Colonic mucosa (tissue), 4 donors: ENCODE measurements at places on chromosomes 4 and X. TPM values are rescaled to one million over a fixed set of nuclear protein-coding genes. Genes with fewer than 3 reads are reported as not detected.

ZCCHC18 gene
- total RNA-seq: not detected

DNA sequence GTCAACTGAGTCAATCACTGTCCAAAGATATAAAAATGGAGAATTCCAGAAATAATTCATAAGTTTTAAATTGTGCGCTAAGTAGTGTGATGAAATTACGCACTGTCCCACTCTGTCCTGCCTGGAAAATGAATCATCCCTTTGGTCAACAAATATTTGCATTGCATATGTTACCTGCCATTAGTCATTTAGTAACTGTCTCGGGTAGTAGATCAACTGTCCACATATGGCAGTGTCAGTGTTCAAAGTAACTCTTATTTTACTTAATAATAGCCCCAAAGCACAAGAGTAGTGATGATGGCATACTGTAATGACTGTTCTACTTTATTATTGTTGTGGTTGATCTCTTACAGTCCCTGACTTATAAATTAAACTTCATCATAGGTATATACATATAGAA is 3.4 kb downstream of the YTHDC1 start:
- H3K27me3 ChIP-seq: no peaks in the 10 kb centered on the region
- peaks cover 15% of the 10 kb centered on the region for H3K4me1 ChIP-seq
- no peak for DNase-seq
- H3K36me3 ChIP-seq: no peaks in the 10 kb centered on the region
- no peak overlapping the region for H3K27ac ChIP-seq

ARHGAP24 gene
- 4.2 TPM for total RNA-seq

- no peaks in the 10 kb centered on the region for H3K27me3 ChIP-seq
- H3K36me3 ChIP-seq: no peaks in the 10 kb centered on the region
- no peak overlapping the region for H3K4me3 ChIP-seq
- no peak for DNase-seq
These were observed 2.6 kb upstream of the LAS1L start for GRCh38 chrX:65537229-65537628.

- no peaks in the 10 kb centered on the region for H3K27me3 ChIP-seq
- DNase-seq: no peak
- H3K27ac ChIP-seq: no peak overlapping the region
- no peaks in the 10 kb centered on the region for H3K36me3 ChIP-seq
These were observed 1829.0 kb upstream of the PCDH7 start for GRCh38 chr4:28890949-28891775.

GLRB gene
- total RNA-seq: 0.42 TPM

GRCh38 chr4:38935391-38936073 is 67.9 kb downstream of the FAM114A1 start:
- H3K27me3 ChIP-seq: no peaks in the 10 kb centered on the region
- H3K4me3 ChIP-seq: no peak overlapping the region
- DNase-seq: no peak
- peaks cover 18% of the 10 kb centered on the region for H3K36me3 ChIP-seq
- H3K27ac ChIP-seq: no peak overlapping the region
- no peaks in the 10 kb centered on the region for H3K4me1 ChIP-seq

- H3K4me3 ChIP-seq: peak overlapping the region; percentile 13
- no peaks in the 10 kb centered on the region for H3K36me3 ChIP-seq
- H3K27me3 ChIP-seq: peaks cover 18% of the 10 kb centered on the region
- DNase-seq: no peak
These were observed 50.5 kb upstream of the FAM47C start for GRCh38 chrX:36957425-36958328.

RTL9 gene
- total RNA-seq: not detected

ZIC3 gene
- not detected for total RNA-seq

GRCh38 chrX:27186671-27187070 is 276.5 kb downstream of the PPP4R3C start:
- no peaks in the 10 kb centered on the region for H3K36me3 ChIP-seq
- H3K4me3 ChIP-seq: no peak overlapping the region
- DNase-seq: no peak
- H3K27me3 ChIP-seq: no peaks in the 10 kb centered on the region
- H3K27ac ChIP-seq: no peak overlapping the region

FGF2 gene
- total RNA-seq: 5.0 TPM

- no peak for DNase-seq
- H3K4me3 ChIP-seq: no peak overlapping the region
- H3K4me1 ChIP-seq: no peaks in the 10 kb centered on the region
- no peaks in the 10 kb centered on the region for H3K36me3 ChIP-seq
These were observed 31.5 kb upstream of the STOX2 start for GRCh38 chr4:183873409-183874185.

RAB39B gene
- total RNA-seq: 0.17 TPM

DNA sequence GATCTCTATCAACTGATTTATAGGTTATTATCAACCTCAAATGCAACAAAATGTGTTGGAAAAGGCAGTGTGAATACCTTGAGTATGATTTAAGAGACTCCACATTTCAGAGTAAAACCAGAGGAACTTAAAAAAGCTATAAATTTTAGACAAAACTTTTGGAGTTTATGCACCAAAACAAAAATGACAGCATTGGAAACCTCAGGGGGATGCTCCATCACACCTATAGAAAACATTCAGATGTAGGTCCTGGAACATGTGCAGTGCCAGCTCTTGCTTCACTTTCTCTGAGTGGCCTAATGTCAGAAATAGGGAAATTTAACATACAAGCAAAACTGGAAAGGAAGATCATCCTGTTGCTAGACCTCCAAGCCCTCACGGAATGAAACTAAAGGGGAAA is 5.8 kb upstream of the VEGFC start:
- no peak overlapping the region for H3K4me3 ChIP-seq
- H3K27ac ChIP-seq: no peak overlapping the region
- no peaks in the 10 kb centered on the region for H3K36me3 ChIP-seq
- H3K4me1 ChIP-seq: no peaks in the 10 kb centered on the region

DNA sequence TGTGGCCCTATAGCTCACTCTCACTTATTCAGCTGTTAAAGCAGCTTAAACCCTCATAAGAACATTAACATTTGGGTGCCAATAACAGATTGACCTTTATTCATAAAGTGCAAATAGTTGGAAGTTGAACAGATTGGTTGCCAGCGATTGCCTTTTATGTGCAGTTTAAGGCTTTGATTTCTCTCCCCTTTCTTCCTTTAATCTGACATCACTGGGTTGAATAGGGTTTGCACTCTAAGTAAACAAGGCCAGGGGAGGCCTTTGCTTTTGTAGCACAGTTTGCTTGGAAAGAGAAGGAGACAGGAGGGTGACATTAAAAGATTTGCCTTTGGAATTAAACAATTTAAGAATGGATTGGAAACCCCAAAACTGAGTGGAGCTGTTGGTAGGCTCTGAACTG is 114.3 kb downstream of the NKX6-1 start:
- H3K4me3 ChIP-seq: no peak overlapping the region
- H3K27me3 ChIP-seq: no peaks in the 10 kb centered on the region
- no peak for DNase-seq
- H3K27ac ChIP-seq: no peak overlapping the region
- H3K36me3 ChIP-seq: no peaks in the 10 kb centered on the region
- no peaks in the 10 kb centered on the region for H3K4me1 ChIP-seq

DNA sequence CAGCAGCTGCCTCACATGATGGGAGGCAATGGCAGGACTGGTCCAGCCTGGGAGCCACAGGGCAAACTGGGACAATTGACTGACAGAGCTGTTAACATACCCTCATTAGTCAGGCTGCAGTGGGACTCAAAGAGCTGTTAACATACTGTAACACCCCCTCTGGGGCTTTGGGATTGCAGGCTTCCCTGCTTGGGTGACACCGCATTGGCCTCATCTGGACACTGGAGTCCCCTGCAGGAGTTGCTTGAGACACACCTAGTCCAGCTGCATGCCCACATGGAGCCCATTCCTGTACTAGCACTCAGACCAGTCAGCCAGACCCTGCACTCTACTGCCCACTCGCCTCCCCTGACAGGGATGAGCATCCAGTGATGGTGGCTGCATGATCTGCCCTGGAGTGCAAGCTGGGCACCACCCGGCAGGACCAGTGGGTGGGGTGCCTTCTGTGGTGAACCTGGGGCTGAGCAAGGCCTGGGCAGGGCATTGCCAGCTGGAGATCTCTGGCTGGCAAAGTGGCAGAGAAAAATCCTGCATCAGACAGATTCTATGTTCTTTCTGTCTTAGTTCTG is 138.8 kb downstream of the DTHD1 start:
- no peak overlapping the region for H3K27ac ChIP-seq
- no peaks in the 10 kb centered on the region for H3K36me3 ChIP-seq
- no peak for DNase-seq
- no peaks in the 10 kb centered on the region for H3K4me1 ChIP-seq
- H3K4me3 ChIP-seq: no peak overlapping the region
